ENCODE measurements at places on chromosomes 3 and 15.
A peak's percentile ranks its signal among the peaks of the same experiment; 100 is the strongest.

DNA sequence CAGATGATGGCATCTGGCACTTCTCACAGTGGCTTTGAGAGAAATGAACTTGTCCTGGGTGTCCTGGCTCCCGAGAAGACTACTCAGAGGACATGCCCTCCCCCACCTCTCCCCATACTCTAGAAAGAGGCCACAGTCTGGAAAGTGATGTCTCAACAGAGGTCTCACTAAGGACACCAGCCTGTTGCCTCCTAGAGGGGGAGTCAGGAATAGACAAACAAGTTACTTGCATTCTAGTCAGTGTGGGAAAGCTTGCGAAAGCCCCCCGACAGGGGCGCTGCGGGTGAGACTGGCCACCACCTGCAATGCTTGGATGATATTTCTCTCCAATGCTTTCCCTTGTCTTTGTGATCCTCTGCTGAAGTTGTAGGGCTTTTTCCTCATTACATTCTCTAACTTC, 17.2 kb downstream of the B4GALT4 start:
- no peak for DNase-seq

DNA sequence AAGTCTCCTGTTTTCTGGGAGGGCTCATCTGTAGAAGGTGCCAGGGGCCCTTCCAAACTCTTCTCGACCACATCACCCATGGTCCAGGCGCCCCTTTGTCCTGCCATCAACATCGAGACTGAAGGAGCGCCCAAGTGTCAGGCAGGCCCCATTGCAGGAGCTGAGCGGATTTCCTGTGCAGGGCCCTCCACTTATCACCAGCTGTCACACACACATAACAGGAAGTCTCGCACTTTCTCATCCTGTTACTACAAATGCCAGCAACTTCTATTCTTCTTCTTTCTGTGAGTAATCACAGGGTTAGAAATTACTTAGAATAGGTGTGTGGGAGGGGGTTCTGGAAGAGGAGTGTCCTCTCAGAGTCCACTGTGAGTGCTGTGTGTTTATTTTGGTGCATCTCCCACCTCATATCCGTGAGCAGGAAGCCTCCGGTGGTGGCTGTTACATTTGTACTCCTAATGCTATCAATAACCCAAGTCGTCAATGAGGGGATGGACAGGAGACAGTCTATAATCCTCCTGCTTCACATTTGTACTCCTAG, at the start of gene KLHL6:
Gene KLHL6, minus strand, starts transcription at position 166 of the 541 bp plus-strand sequence. Its CDS starts 53 bp downstream, at position 113.
- peak; percentile 48 for DNase-seq

DNA sequence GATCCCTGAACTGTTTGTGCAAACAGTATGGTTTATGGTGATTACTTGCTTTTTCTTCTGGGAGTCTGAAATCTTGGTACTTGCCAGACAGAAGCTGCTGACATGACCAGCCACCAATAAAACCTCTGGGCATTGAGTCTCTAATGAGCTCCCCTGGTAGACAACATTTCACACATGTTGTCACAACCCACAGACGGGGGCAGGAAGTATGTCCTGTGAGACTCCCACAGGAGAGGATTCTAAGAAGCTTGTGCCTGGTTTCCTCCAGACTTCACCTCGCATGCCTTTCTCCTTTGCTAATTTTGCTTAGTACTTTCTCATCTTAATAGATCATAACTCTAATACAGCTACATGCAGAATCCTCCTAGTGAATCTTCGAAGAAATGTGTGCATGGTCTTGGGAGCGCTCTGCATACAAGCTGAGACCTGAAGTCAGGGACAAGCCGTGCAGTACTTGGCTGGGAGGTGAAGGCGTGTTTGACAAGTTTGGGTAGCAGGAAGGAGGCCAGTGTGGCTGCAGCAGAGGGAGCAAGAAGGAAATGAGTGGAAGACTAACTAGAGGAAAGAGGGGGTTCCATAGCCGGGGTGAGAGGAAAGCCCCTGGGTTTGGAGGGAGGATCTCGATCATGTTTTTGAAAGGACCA, 49.0 kb downstream of the B3GNT5 start:
- no peak for DNase-seq

DNA sequence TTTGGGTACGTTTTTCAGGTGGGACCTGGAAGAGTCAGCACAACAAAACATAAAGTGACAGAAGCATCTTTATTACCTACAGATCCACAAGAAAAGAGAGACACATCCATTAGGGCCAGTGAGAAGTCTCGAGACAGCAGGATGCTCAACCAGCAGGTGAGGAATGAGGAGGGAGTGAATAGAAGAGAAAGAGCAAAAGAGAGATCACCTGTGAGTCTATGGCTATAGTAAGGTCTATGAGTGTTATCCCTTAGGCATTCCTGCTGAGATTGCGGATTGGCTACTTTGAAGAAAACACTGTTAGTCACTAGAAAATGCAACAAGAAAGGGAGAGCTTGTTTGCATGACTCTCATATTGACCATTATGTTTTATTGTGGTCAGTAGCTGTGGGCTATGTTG, 1556.2 kb upstream of the GBE1 start:
- no peak for DNase-seq

GRCh38 chr3:72432246-72432645, 416.0 kb downstream of the SHQ1 start:
- DNase-seq = no peak

GRCh38 chr3:108209579-108209978, 12.6 kb downstream of the IFT57 start:
- no peak for DNase-seq

GRCh38 chr3:53773021-53773436, 73.2 kb downstream of the CHDH start:
- no peak for DNase-seq

- DNase-seq = no peak
Observed at GRCh38 chr3:184561913-184562877, 610 bp downstream of the EPHB3 start.

DNA sequence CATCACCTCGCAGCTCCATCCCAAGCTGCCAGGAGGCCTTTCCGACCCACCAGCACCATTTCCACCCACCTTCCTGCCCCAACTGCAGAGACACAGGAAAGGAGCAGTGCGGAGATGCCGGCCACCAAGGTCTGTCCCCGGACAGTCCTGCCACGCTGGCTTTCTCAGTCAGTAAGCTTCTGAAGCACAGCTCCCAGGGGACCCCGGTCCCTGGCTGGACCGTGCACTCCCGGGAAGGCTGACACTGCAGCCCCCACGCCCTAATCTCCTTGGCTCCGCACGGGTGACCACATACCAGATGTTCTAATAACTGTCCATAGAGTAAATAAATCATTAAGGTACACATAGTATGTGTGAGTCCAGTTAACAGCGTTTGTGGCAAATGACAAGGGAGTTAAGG, 73.5 kb downstream of the VGLL4 start:
- no peak for DNase-seq

DNA sequence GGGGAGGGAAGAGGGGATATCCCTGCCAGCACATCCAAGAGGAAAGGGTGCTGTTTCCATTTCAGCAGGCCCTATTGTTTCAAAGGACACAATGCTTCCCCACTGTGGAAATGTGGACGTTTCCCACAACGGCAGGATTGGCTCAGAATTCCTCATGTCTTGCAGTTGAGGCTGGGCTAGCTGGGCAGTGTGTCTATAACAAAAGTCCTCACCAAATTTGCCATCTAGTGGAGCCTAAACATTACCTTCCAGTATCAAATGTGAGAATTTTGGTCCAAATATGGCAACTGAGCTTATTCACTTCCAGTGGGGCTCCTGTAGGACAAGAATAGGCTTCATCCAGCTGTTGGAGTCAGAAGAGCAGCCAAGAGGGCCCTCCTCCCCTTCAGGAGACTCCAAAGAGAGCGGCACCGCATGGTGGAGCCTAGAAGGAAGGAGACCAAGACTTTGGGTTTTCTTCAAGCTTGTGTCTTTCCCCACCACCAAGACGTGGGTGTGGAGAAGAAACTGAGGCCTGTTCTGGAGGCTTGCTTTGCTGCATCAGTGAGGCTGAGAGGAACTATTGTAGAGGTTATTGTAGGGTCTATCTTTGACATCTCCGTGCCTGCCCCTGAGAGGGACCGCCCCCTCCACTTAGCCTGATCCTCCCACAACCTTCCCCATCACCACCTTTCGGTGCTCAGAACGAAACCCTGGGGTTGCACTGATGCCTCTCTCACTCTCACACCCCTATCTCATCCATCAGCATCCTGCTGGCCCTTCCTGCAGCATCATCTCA, 45.3 kb upstream of the SLCO2A1 start:
- no peak for DNase-seq

DNA sequence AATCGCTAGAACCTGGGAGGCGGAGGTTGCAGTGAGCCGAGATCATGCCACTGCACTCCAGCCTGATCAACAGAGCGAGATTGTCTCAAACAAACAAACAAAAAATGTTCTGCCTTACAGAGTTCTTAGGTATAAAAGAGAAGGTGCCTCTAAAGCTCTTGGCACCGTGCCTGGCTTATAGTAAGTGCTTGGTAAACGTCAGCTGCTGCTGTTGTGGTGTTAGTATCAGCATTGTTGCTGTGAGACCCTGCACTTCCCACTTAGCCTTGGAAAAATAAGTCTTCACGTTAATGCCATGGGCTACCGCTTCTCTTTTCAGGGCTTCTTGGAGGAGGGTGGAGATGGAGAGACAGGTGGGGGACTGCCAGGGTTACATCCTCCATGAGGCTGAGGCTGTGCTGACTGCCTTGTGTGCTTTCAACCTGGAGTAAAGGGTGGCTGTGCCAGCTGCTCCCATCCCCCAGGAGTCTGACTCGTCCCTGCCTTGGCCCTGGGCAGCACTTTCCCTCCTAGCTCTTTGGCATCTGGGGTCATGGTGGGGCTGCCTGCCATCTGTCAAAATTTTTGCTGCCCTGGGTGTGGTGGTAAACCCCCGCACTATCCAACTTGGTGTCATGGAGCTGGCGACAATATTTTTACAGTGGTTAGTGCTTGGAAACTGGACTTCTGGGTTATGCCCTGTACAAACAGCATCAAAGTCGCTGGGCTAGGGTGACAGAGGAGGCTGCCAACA, 17.8 kb downstream of the FLNB start:
- DNase-seq = no peak

DNA sequence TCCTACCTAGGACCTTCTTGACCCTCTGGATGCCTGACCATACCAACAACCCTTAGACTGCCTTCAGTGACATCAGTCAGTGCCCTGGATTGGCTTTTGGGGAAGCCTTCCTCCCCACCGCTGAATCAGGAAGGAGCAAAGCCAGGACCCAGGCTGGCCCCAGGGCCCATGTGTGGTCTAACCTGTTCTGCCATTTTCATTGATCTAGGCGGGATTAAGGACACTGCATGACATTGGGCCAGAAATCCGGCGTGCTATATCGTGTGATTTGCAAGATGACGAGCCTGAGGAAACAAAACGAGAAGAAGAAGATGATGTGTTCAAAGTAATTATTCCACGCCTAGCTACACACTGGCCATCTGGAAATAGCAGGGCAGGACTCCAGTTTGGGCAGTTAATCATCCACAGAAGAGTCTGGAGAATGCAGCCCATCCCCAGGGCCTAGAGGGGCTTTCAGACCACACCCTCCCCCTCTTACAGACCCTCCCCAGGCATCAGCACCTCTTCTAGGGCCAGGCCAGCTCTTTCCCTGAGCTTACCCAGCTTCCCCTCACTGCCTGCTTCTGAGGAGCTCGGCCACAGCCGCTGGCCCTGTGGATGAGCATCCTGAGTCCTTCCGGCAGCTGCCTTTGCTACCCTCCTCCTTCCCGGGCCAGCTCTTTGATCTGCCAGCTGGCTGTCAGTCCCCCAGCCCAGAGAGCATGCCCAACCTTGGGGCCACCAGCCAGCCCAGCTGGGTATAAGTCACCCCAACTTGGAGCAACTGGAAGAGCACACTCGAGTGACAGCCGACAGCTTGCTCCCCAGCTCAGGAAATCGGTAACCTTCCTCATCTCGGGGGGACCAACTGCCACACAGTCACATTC, 45.9 kb downstream of the CHDH start:
- no peak for DNase-seq

DNA sequence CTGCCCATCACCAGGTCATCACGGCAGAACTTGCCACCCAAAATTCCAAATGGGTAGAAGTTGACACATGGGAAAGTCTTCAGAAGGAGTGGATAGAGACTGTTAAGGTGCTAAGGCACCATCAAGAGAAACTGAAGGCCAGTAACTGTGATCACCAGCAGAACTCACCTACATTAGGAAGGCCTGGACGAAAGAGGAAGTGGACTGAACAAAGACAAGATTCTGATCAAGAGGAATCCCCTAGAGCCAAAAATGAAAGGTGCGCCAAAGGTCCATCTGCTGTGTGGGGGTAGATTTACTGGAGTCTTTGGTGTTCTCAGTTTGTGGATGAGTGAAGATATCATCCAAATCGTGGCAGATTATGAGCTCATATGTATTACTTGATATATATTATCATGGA, 46.3 kb upstream of the P3H2 start:
- DNase-seq = no peak

GRCh38 chr15:85581495-85581894, 201.1 kb downstream of the AKAP13 start:
- peak; percentile 8 for DNase-seq

GRCh38 chr15:49290191-49290590, 120.1 kb downstream of the GALK2 start:
- no peak for DNase-seq

DNA sequence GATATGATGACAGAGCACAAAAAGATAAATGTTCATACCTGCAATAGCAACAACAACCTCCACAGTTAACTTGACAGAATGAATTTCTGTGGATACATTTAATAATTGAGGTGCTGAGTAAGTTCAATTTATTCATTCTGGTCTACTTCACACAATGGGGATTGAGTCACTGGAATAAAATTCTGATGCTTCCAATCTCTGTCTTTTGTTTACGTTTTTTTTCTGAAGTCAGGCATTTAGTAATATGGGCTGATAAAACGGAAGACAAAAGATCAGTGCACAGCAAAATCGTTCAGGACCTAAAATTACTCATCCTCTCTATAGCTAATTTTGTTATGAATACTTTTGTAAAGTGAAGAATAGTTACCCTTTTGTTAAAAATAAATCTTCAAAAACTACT, 565.9 kb upstream of the CCDC54 start:
- DNase-seq = no peak

DNA sequence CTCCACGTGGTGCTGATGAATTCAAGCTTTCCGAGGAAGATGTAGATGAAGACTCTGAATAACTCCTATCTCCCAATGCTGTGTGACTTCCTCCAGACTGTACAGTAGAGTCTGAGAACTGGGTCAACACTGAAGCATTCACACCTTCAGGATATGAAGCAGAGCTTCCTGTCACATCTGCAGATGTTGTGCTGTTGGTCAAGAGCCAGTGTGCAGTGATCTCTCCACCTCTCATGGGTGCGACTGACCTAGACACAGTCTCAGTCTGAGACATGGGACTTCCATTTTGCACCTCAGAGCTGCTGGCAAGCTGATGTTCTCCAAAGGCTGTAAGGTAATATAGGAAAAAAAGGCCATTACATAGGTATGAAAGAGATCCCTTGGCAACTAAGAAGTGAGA, 36.5 kb downstream of the HEG1 start:
- no peak for DNase-seq

- no peak for DNase-seq
Observed at GRCh38 chr3:49606427-49606826, 52.1 kb downstream of the BSN start.

DNA sequence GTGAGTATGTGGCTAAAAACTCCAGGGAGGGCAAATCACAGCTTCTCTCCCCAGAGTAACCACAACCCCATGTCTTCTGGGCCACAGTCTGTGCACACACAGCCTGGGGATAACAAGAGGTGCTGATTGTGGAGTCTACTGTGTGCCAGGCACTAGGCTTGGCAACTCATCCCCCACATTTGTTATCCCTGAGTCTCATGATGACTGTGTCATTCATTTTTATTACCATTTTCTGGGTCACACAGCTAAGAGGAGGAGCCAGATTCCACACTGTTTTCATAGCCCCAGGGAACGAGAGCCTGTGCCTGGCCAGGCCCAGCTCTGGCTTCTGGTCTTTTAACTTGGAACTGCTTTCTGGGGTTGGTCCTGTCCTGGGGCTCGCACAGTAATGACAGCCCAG, 34.5 kb downstream of the ESYT3 start:
- no peak for DNase-seq

Data from stimulated activated CD4-positive, alpha-beta T cell treated with anti-CD3 and anti-CD28 coated beads, Interleukin-15, amount 100 ng/mL, for 1 hour (primary cell).